Fibroblast of lung (primary cell): ENCODE measurements at places on chromosomes 2 and 18. TPM values are rescaled to one million over a fixed set of nuclear protein-coding genes. Genes with fewer than 3 reads are reported as not detected.
A peak's percentile ranks its signal among the peaks of the same experiment; 100 is the strongest.

DNA sequence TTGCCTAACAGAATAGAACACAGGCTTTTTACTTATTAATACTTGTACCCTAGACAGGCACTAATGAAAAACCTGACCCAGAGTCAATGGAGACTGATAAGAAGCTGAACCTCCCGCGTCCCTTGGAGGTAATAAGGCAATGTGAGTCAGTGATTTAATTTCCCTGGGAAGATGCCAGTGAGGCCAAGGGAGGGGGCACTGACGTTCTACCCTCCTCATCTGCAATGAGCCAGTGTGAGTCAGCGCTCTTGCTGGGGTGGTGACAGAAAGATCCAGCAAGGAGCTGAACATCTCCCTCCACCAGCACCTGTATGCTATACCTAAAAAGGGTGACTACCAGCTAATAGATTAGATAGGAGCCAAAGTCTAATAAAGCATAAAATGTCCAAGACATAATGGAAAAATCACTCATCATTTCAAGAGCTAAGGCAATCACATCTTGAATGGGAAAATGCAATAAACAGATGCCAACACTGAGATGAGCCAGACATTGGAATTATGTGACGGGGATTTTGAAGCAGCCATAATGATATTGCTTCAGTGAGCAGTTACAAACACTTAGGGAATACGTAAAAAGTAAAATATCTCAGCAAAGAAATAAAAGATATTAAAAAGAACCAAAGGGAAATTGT lies 116.9 kb downstream of the TPGS2 start:
- peak; percentile 62 for DNase-seq

DNA sequence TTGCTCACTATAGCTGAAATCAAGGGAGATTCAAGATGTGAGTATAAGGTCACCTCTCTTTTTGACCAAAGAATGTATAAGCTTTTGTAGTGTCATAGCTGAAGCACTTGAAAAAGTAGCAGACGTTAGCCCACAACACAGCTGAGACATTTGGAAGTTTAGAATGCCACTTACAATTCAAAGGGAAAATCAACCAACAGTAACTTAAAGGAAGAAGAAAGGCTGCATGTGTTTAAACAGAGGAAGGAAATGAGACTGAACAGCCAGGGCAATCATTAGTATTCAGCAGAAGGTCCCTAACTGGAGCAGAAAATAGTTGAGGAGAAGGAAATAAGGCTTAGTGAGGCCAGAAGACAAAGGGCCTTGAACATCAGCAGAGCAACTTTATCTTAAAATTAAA lies 23.5 kb upstream of the SCG2 start:
- no peak for DNase-seq

GRCh38 chr2:12897181-12897580 lies 180.4 kb downstream of the TRIB2 start:
- DNase-seq = no peak

- DNase-seq = no peak
Measured at GRCh38 chr2:63124850-63125249, 74.2 kb downstream of the OTX1 start.

DNA sequence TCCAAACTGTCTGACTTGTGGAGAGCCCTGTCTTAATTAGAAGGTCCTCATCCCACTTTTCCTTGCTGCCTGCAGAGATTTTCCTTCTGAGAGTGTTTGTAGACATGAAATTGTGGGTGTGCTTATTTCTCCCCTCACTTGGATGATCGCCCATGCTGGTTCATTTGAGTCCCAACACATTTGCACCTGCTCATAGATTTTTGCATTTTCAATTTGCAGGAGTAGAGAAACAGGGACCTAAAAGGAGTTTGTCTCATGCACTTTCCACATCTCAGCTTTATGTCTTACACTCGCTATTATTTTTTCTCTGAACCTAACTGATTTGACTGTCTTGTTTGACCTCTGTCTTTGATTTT lies 33.2 kb upstream of the FHL2 start:
- no peak for DNase-seq

GRCh38 chr2:158153270-158154015 lies 51.8 kb downstream of the UPP2 start:
- DNase-seq = no peak

DNA sequence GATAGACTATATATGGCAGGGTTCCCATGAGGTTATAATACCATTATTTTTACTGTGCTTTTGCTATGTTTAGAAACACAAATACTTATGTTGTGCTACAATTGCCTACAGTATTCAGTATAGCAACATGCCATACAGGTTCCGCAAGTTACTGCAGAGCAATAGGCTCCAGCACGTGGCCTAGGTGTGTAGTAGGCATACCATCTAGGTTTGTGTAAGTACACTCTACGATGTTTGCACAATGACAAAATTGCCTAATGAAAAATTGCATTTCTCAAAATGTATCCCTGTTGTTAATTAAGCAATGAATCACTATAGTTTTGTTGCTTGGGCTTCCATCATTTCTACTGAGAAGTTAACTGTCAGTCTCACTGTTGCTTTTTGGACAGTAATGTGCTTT lies 9.8 kb downstream of the CD302 start:
- DNase-seq = no peak

DNA sequence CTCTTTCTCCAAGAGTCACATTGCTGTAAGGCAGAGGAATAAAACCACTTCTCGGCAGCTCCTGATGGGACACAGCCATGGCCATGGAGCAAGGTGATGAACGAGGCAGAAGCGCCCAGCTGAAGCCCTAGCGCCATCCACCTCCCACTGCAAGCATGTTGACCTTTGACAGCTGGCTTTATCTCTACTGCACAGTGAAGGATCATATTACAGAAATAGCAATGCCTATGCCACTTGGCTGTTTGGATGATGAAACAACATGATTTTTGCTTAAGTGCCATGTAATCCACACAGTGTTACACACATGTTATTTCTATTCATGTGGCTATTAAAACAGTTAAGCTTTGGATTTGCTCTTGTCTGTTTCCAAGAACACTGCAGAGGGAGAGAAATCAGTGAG lies 167.7 kb downstream of the VAPA start:
- no peak for DNase-seq

GRCh38 chr2:237244178-237244577 lies 158.5 kb downstream of the COPS8 start:
- DNase-seq = no peak

GRCh38 chr18:42861271-42861670 lies 254.2 kb downstream of the RIT2 start:
- no peak for DNase-seq

GRCh38 chr2:207290833-207291624 lies 125.3 kb upstream of the KLF7 start:
- DNase-seq = no peak

GRCh38 chr2:109392816-109393661 lies 220.7 kb downstream of the SEPTIN10 start:
- no peak for DNase-seq

GRCh38 chr2:42252464-42252863 lies 83.3 kb downstream of the EML4 start:
- DNase-seq = no peak

- DNase-seq = no peak
Measured at GRCh38 chr2:168889635-168890005, 610 bp downstream of the SPC25 start.

GRCh38 chr2:189347540-189347939 lies 93.7 kb upstream of the WDR75 start:
- DNase-seq = peak; percentile 97

DNA sequence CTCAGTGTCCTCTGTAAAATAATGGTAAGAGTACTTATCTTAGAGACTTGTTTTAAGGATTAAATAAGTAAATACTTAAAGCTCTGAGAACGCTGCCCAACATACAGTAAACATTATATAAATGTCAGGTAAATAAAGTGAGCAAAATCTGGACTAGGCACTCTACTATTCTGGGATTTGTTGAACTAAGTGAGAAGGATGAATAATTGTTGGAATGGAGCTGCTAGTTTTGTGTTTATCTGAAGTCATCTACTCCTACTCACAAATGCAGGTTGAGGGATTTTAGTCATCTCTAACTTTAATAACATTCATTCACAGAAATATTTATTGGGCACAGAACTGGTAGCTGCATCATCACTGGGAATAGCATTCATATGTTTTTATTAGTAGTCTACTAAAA lies 103.4 kb downstream of the MEIS1 start:
- no peak for DNase-seq

The HOXD10 gene
- total RNA-seq = not detected in 2 replicates

The UGT1A8 gene
- total RNA-seq = not detected in 2 replicates

The DSG4 gene
- not detected in 2 replicates for total RNA-seq
